T-helper 1 cell (primary cell): ENCODE measurements at places on chromosomes 5 and 9.

- DNase-seq = no peak
Observed at GRCh38 chr5:170183816-170184687, 48.7 kb upstream of the C5orf58 start.

DNA sequence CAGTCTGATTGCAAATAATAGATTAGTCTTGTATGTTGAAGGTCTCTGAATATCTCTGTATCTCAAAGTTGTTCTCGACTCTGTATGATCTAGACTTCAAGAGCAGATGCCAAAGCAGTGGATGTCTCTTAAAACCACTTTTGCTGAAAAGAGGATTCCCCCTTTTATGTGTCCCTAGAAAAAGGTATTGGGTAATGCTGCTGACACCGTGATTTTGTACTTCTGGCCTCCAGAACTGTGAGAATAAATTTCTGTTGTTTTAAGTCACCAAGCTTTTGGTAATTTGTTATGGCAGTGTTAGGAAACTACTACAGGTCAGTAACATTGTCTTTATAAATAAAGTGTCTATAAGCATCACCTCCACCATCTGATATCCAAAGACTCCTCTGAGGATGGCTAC lies 85.3 kb upstream of the PIK3R1 start:
- no peak for DNase-seq

DNA sequence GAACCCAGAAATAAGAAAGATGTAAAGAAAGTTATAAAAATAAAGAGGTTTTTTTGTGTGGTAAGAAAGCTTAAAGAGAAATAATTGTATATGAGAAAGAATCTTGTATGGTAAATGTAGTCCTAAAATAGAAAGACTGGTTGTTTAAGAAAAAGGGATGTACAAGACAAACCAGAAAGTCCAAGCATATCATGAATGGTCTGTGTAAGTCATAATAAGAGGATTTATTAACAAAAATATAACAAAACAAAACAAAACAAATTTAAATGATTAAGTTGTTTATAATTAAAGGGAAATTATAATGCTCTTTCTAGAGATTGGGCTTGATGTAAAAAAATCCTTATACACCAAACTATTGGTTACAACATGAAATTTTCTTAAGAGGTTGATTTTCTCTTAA lies 590.4 kb upstream of the PTGER4 start:
- no peak for DNase-seq

- DNase-seq = no peak
Observed at GRCh38 chr9:69964446-69964845, 79.2 kb upstream of the MAMDC2 start.

DNA sequence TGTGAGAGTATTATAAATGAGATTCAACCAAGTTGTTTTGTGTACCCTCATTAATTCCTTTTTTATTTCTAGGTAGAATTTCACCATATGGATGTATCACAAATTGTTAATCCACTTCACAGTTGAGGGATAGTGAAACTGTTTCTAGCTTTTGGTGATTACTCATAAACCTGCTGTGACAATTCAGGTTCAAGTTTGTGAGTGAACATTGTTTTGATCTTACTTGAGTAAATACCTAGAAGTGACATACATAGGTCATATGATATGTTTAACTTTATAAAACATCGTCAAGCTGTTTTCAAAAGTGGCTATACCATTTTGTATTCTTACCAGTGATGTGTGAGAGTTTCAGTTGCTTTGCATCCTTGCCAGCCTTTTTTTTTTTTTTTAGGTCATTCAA lies 112.9 kb downstream of the CAMK4 start:
- DNase-seq = no peak

GRCh38 chr9:106724566-106724965 lies 138.4 kb upstream of the ZNF462 start:
- no peak for DNase-seq

DNA sequence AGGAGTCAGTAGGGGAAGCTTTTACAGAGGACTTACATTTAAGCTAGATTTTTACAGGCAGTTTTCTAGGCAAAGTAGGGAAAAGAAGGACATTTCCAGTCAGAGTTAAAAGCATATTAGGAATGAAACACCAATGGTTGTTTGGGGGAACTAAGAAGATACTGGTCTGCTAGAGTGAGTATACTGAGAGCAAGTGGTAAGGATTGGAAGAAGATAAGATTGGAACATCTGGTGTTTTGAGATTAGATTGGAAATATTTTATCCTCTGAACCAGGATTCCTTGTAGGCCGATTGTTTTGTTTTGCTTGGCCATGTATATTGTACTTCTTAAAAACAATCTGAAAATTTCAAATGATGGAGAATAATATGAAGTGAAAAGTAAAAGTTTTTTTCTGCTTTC lies 7.7 kb downstream of the FBXO38 start:
- no peak for DNase-seq

DNA sequence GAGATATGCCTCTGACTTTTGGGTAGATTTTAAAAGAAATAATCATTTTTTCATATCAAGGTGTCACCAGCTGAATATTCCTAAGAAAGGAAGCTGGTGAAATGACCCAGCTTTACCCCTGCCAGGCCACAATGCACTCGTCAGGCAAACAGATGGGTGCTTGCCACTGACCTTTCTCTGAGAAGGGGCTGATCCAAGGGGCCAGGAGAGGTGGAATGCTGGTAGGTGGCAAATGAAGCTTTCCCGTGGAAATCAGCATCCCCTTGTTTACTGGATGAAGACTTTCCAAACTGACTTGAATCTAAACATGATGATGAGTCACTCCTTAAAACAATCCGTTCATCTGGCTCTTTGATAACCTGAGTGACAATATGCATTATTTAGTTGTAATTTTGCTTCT lies 44.3 kb upstream of the PLPP6 start:
- DNase-seq = no peak

GRCh38 chr5:556909-557441 lies 32.7 kb upstream of the SLC9A3 start:
- DNase-seq = no peak
